ENCODE measurements at places on chromosomes 5 and 9. TPM values are rescaled to one million over a fixed set of nuclear protein-coding genes. Genes with fewer than 3 reads are reported as not detected.

GRCh38 chr9:123835821-123836220 is 94.1 kb downstream of the DENND1A start:
- DNase-seq = no peak

DNA sequence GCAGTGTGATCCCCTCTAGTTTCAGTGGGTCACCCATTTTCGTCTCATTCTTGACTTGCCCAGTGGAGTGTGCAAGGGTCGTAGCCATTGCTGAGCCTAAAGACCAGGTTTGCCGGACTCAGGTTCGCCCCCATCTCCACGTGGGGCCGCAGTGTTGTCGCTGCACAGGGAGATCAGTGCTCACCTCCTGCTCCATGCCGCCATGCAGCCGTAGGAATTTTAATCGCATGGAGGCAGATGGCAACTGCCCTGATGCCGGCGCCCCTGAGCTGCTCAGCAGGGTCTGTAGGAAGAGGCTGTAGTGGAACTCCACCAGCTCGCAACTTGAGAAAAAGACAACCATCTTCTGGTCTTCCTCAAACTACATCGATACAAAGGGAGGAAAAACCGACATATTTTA is 24.1 kb downstream of the DDX31 start:
- no peak for DNase-seq

DNA sequence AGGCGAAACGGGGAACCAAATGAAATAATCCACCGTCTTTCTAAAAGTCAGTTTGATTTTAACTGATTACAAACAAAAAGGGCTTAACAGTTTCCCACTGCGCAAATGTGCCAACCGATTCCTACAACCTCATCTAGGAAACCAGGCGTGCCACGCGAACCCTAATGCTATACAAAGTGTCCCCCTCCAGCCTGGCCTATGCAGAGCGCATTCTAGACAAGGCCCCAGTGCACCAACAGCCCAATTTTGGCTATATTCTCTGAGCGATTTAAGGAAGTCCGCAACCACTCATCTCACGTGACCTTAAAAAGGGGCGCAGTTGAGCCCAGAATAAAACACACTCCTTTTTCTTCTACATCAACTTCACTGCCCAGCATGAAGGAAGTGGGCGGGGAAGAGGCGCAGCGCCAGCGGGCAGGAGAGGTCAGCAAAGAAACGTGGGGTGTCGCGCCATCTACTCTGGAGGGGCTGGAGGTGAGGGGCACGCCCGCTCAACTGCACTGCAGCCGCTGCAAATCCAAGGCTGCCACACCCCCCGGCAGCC is 779 bp downstream of the FAM13B start:
- peak; percentile 69 for DNase-seq

DNA sequence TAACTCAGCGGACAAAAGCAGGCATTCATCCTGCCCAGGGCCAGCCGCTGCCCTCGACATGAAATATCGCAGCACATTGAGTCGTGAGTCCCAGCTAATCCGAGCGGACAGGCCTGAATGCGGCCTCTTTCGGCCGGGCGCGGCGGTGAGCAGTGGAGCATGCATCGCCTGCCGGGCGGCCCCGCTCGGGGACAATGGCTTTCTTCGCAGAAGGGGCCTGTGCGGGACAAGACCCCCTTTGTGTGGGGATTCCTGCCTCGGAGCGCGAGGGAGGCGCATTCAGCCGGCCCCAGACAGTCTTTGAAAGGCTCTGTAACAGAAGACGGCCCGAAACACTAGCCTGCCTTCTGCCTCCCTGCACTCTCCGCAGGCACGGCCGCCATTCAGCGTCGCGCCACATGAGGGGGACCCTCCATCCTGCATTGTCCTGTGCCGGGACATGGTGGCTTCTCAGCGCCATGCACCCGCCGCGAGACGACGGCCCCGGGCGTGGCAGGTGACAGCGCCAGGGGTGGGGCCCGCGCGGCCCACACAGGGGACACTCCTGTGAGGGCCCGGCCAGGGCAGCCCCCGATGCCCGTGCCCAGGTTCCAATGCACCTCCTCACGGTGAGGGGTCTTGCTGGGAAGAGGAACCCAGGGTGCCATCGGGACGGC is 52.0 kb downstream of the EXD3 start:
- peak; percentile 7 for DNase-seq

- no peak for DNase-seq
Measured at GRCh38 chr9:88663771-88664419, 128.9 kb downstream of the NXNL2 start.

DNA sequence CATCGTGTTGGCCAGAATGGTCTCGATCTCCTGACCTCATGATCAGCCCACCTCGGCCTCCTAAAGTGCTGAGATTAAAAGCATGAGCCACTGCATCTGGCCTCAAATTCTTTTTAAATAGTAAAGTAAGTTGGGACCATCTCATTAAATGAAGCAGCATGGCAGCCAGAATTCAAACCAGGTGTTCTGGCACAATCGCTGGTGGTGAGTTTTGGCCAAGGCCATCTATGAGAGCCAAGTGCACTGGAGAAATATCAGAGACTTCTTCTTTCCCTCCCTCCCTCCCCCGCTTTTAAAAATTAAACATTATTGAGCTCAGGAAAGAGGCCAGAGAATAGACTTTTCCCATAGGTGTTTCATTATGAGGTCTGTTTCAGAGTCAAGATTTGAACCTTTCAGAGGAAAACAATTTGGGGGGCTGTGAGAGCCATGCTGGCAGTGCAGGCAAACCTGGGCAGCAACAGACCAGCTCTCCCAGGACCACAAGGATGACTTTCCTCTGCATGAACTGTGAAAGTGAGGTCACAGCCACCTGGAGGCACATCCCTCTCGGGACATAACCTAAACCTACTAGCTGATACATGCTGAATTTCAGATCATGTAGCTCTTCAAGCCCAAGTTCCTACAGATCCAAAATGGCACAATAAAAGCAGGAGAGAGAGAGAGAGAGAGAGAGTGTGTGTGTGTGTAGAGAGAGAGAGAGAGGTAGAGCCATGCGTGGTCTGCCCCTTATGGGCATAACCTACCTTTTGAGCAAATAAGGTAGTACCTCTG is 94.6 kb upstream of the DMRT1 start:
- DNase-seq = no peak

DNA sequence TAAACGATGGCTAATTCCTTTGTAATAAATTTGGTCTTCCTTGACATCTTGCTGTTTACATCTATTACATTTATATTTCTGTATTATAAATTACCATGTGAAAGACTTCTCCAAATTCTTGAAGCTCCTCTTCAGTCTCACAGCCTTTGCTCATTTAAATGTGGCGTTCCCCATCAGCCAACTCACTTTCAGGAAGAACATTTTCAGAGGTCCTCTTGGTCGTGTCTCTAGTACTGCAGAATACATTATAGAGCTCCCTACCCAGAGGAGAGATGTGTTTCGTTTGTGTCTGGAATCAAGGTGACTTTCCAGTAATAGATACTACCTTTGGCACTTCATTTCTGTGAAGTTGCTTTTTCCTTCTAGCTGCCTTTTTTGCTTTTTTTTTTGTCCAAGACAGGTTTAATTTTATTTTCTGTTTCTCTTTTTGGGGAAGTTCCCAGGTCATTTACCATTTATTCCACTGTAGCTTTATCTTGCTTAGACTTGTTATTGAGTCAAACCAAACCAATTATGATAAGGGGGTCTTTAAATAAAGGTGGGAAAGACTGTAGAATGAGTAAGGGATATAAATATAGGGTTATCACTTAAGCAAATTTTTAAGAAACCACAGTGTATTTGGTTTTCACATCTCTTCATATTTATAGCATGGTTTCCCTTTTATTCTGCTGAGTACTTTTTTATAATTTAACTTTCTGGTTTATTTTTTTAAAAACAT is 12.8 kb downstream of the UBE2B start:
- no peak for DNase-seq

GRCh38 chr5:165328846-165329245 is 1823.4 kb downstream of the MAT2B start:
- DNase-seq = no peak

- no peak for DNase-seq
Measured at GRCh38 chr9:127867356-127868277, 9.9 kb downstream of the AK1 start.

TLX3 gene
- not detected for total RNA-seq

UNC13B gene
- total RNA-seq = 11.9 TPM

MEIKIN gene
- total RNA-seq = not detected

Measured in psoas muscle (tissue), 8 donors.